ENCODE measurements at places on chromosomes 12 and 14.

DNA sequence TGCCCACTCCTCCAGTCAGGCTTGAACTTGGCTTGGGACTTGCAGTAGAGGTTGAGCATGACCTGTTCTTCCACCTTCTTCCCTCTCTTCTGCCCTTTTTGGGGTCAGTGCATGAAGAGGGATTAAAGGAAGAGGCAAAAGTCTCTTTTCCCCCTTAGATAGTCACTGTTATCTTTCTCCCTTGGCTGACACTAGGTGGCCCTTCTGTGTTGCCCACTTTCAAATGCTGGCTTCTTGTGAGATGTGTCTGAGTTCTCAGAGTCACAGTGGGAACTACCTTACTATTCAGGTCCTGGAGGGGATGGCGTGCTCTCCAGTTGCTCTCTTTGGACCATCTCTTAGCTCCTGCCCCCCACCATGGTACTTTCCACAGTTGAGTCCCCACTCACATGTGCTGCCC lies 73.6 kb downstream of the GPR65 start:
- DNase-seq, result no peak

DNA sequence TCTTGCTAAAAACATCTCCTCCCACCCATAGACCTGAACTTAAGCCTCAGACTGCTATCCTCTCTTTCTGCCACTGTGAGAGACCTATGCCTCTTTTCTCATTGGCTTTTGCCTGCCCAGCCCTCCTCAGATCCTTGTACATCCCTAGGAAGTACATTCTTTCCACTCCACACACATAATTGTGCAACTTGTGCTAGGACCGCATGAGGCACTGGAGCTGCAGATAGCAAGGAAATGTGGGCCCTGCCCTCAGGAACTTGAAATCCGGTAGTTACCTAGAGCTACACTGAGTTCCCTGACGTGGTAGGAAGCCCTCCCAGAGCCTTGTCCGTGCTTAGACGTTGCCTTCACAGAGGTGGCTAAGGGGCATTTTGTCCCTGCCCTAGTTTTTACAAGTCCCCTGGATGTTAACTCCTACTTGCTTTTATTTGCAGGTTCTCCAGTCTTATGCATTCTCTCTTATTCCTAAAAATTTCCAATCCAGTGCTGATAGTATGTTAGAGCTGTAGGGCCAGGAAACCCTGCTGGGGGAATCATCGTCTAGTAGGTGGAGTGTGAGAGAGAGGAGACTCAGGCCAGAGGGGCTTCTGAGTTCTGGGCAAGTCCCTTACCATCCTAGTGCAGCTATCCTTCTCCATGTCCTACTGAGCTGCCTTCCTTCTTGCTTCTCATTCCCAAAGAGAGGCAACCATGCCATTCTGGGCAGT lies 41.3 kb downstream of the NTF3 start:
- no peak for DNase-seq

GRCh38 chr14:52848626-52849025 lies 57.2 kb upstream of the GNPNAT1 start:
- no peak for DNase-seq

GRCh38 chr12:8069582-8069981 lies 3.4 kb upstream of the C3AR1 start:
- no peak for DNase-seq

GRCh38 chr14:106586098-106586704 lies 1059.8 kb downstream of the TMEM121 start:
- DNase-seq, result peak; percentile 19

- DNase-seq, result no peak
These were observed 248.5 kb upstream of the DDHD1 start for GRCh38 chr14:53401646-53402045.

DNA sequence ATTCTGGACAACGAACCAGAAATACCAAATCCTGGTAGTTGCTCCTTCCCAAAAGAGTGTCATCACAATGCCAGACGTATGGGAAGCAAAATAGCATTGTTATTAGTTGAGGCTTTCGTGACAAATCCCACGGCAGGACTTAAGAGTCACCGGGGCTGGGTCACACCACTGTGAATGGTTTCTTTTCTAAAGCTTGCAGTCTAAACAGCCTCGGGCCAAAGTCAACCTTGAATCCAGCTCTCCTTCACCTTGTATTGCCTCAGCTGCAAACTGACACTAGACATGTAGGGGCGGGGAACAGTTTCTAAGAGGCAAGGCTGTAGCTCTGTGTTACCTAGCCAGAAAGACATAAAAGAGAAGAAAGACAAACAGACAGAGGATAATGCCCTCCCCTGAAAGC lies 734.8 kb downstream of the MED13L start:
- DNase-seq, result no peak

DNA sequence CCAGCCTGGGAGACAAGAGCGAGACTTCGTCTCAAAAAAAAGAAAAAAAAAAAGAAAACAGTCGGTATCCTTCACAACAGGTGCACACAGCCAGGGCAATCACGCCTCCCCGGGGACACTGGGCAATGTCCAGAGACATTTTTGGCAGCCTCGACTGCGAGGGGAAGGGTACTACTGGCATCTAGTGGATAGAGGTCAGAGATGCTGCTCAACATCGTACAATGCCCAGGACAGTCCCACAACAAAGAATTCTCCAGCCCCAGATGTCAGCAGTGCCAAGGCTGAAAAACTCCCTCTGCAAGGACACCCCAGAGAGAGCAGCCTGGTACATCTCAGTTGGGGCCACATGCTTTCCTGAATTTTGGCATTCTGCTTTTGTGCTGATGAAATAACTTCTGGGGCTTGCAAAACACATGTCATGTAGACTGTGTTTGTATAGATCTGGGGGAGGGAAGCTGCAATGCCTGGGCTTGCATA lies 21.5 kb downstream of the ALDH2 start:
- DNase-seq, result no peak

DNA sequence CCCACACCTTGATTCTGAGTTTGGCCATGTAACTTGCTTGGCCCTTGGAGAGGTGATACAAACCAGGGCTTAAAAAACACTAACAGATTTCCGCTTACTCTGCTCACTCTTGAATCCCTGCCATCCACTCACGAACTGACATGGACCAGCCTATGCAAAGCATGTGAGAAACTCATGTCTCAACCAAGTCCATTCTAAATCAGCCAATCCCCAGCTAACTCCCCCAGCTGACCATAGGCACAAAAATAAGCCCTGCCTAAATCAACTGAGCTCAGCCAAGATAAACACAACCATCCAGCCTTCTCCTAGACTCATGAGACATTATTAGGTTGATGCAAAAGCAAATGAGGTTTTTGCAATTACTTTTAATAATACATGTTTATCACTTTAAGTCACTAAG lies 353.9 kb upstream of the TBX3 start:
- DNase-seq, result no peak

- no peak for DNase-seq
These were observed 169.5 kb upstream of the SSTR1 start for GRCh38 chr14:38038171-38038570.

GRCh38 chr14:102333795-102334705 lies 14.5 kb downstream of the ZNF839 start:
- DNase-seq, result no peak

GRCh38 chr12:7460375-7461259 lies 16.7 kb upstream of the CD163L1 start:
- DNase-seq, result peak; percentile 17

GRCh38 chr14:92500491-92500941 lies 13.1 kb upstream of the RIN3 start:
- no peak for DNase-seq

- no peak for DNase-seq
These were observed 71.6 kb upstream of the MDGA2 start for GRCh38 chr14:47746986-47747385.

DNA sequence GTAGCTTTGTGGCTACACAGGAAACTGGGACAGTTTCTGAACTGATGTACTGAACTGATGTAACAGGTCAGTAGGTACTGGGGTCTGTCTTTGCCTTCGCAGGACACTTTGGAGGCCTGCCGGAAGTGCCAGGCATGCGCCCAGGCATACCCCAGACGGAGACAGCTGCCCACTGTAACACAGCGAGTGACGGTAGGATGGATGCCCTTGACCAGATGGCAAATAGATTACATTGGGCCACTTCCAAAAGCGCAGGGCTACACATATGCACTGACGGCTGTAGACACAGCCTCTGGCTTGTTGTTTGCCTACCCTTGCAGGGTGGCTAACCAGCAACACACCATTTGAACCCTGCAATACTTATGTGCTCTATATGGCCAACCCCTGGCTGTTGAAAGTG lies 94.1 kb upstream of the TMPO start:
- DNase-seq, result no peak

GRCh38 chr12:15982071-15982470 lies 70.9 kb downstream of the DERA start:
- DNase-seq, result no peak

DNA sequence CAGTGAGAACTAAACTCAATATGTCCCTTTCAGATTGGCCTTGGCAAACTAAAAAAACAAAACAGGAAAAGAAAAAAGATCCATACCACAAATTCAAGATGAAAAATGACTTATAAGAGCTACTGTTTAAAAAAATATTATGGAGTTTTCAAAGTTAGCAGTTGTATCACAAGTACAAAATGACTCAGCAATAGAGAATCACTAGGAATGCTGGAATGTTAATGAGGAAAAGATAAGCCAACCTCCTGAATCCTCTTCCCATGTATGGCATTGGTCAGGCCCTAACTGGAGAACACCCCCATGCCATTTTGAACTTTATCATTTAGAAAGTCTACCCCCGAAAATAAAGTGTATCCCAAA lies 62.2 kb downstream of the PPP1R36 start:
- DNase-seq, result no peak

- no peak for DNase-seq
These were observed 27.7 kb downstream of the FGF6 start for GRCh38 chr12:4417936-4418335.

GRCh38 chr12:98259693-98260092 lies 255.7 kb upstream of the TMPO start:
- DNase-seq, result no peak

GRCh38 chr14:36773136-36773540 lies 111.5 kb downstream of the PAX9 start:
- no peak for DNase-seq

GRCh38 chr14:55914771-55915170 lies 203.4 kb upstream of the PELI2 start:
- DNase-seq, result no peak

DNA sequence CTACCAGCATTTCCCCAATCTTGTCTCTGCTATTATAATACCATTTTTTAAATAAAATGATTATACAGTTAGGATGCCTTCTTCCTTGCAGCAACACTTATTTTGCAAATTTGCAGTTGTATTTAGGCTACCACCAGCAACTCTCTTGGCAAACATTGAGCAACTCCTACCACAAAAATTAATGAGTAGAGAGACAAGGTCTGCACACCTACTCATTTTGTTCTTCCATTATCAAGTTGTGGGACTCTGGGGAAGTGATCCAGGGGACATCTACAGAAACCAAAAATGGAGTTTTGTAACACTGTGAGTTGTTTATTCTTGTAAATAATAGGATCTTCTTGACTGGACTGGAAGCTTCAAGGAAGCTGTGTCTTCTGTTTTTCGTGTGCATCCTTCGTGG lies 38.6 kb downstream of the DGLUCY start:
- DNase-seq, result no peak

- DNase-seq, result no peak
These were observed 160.1 kb downstream of the BRMS1L start for GRCh38 chr14:35986219-35986573.

- DNase-seq, result no peak
These were observed 91.0 kb downstream of the GRIP1 start for GRCh38 chr12:66587912-66588311.

GRCh38 chr14:22502007-22502406 lies 87.0 kb downstream of the DAD1 start:
- no peak for DNase-seq

DNA sequence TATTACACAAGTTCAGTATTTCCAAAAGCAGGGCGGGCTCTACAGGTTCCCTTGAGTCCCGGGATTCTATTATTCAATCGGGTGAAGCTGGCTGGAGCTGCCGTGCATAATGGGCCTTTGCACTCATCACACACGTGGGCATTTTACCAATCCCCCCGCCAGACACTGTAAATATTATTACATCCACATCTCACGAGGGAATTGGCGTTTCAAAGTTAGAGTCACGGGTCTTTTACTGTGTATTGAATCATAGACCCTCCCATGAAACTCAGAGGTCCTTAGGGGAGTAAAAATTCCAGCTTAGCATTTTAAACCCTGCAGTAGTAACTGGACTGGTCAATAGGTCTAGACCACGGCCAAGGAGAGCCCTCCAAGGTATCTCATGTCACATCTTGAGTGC lies 70.3 kb downstream of the MAP1LC3B2 start:
- no peak for DNase-seq

- no peak for DNase-seq
These were observed 113.0 kb downstream of the SEC23A start for GRCh38 chr14:38989922-38990546.

DNA sequence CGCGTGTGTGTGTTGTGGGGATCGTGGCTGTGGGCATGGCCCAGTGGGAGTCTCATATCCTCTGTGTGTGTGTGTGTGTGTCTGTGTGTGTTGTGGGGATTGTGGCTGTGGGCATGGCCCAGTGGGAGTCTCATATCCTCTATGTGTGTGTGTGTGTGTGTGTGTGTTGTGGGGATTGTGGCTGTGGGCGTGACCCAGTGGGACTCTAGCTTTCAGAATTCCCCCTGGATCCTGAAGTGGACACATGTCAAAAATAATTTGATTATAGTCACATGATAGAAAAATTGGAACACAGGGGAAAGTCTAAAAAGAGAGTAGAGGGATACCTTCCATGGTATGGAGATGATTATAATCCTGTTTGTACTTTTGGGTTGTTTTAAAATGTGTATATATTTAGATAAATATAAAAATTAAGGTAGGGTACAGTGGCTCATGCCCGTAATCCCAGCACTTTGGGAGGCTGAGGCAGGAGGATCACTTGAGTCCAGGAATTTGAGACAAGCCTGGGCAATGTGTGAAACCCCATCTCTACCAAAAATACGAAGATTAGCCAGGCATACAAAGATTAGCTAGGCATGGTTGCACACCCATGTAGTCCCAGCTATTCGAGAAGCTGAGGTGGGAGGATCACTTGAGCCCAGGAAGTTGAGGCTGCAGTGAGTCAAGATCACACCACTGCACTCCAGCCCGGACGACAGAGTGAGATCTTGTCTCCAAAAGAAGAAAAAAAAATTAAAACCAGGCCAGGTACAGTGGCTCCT lies 11.0 kb downstream of the PAPLN start:
- DNase-seq, result no peak

GRCh38 chr12:49304161-49304560 lies 9.2 kb downstream of the PRPH start:
- DNase-seq, result no peak

- DNase-seq, result no peak
These were observed 693 bp upstream of the RIMKLB start for GRCh38 chr12:8697120-8697475.

DNA sequence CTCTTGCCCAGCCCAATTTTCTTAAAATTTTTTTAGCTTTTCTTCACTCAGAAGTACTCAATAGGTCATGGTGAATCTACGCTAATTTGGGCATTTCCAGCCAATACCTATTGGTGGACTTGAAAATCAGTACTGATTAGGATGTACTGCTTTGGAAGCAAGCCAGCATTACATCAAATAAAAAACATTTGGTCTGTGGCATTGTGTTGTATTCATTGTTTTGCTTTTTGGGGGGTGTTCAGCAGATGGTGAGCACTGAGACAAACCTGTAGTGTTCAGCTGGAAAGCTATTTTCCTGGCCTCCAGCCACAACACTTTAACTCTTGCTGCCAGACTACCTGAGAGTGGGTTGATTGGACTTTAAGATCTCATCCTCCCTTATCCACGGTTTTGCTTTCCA lies 4.0 kb downstream of the MAPKAPK5 start:
- no peak for DNase-seq

- DNase-seq, result no peak
These were observed 638.3 kb upstream of the TMEM132C start for GRCh38 chr12:127628645-127629044.
